Neural progenitor cell (in vitro differentiated cells): ENCODE measurements at places on chromosomes 16 and 17.

GRCh38 chr16:67283039-67283825 lies 3.9 kb downstream of the PLEKHG4 start:
- DNase-seq = no peak

DNA sequence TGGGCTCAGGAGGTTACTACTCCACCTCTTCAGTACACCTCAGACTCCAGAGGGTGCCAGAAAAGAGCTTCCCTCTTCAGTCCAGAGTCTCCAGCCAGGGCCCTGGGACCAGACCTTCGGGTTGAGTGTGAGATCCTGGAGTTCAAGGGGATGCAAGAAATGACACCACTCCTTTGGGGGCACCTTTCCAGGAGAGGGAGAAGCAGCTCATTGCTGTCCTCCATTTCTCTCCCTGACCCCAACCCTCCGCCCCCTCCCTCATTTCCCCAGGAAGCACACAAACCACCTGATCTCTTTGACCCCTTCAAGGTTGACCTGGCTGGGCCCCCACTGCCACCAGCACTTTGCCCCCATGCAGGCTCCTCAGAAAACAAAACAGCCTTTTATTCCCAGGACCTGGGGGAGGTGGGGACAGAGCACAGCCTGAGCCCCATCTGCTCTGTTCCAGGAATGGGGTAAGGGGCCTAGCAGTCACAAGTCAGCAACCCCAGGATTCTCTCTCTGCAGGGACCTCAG lies 21.4 kb downstream of the CDH5 start:
- no peak for DNase-seq

DNA sequence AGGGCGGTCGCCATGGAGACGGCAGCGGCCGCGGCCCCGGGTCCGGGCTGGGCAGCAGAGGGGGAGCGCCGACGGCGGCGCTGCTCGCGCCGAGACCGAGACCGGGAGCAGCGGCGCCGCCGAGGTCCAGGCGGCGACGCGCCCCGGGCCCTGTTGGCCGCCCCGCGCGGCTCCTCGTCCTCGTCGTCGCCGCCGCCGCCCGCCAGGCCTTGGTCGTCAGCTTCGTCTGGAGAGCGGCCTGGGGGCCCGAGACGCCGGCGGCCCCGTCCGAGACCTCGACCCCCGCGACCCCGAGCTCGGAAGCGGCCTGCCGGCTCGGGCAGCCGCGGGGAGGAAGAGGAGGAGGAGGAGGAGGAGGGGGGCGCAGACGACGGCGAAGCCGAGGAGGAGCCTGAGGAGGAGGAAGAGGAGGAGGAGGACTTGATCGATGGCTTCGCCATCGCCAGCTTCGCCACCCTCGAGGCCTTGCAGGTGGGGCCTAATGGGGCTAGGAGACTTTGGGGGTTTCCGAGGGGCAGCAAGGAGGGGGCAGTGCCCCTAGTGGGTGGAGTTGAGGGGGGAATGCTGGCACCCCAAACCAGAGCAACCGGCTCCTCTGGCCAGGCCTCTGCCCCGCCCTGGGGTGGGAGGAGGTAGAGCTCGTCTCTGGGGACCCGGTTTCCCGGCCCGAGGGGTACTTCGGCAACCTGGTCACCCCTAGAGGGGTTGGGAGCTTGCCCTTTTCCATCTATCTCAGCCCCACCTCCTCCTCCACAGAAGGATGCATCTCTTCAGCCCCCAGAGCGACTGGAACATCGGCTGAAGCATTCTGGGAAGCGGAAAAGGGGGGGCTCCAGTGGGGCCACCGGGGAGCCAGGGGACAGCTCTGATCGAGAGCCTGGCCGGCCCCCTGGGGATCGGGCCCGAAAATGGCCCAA lies 1.5 kb downstream of the FBRS start:
- peak; percentile 88 for DNase-seq

- DNase-seq = no peak
Observed at GRCh38 chr17:46842835-46843234, 8.5 kb upstream of the WNT9B start.

- peak; percentile 72 for DNase-seq
Observed at GRCh38 chr17:4584101-4584916, at the start of gene SMTNL2. Gene SMTNL2 (plus strand): TSS chr17:4584529. CDS start chr17:4584606, 77 bp downstream.

GRCh38 chr16:82955741-82956348 lies 329.1 kb downstream of the CDH13 start:
- DNase-seq = no peak

- no peak for DNase-seq
Observed at GRCh38 chr16:75065521-75066149, 50.9 kb downstream of the LDHD start.

DNA sequence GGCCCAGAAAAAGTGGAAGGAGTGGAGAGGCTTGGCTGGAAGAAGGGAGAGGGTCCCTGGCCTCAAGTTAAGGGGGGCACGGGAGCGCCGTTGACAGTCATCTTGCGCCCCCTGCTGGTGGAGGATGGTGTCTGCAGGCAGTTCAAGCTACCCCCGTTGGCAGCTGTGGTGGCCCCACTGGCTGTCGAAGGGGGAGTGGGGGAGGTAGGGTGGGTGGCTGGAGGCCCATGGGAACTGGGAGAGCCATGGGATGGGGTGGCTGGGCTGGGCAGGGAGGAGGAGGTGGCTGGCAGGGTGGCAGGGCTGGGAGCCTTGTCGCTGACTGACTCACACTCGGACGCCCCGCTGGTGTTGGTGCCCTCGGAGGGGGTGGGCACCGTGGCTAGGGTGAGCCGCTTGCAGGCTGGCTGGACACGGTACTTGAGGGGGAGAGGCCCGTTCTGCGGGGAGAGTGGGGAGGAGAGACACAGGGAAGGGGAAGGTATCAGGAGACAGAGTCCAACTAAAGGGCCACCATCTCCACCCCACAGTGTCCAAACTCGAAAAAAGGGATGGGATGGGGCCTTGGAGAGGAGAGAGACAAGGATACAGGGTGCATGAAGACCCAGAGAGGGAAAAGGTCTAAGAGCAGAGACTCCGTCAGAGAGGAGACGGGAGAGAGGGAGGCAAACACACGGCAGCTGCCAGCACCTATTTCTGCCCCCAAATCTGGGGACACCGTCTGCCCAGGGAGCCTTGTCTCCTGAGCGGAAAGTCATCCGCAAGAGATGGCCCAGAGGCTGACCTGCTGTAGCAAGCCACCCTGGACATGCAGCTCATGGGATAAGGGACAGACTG lies 5.2 kb downstream of the CISD3 start:
- peak; percentile 82 for DNase-seq

GRCh38 chr16:27289669-27290068 lies 21.1 kb upstream of the NSMCE1 start:
- DNase-seq = no peak

DNA sequence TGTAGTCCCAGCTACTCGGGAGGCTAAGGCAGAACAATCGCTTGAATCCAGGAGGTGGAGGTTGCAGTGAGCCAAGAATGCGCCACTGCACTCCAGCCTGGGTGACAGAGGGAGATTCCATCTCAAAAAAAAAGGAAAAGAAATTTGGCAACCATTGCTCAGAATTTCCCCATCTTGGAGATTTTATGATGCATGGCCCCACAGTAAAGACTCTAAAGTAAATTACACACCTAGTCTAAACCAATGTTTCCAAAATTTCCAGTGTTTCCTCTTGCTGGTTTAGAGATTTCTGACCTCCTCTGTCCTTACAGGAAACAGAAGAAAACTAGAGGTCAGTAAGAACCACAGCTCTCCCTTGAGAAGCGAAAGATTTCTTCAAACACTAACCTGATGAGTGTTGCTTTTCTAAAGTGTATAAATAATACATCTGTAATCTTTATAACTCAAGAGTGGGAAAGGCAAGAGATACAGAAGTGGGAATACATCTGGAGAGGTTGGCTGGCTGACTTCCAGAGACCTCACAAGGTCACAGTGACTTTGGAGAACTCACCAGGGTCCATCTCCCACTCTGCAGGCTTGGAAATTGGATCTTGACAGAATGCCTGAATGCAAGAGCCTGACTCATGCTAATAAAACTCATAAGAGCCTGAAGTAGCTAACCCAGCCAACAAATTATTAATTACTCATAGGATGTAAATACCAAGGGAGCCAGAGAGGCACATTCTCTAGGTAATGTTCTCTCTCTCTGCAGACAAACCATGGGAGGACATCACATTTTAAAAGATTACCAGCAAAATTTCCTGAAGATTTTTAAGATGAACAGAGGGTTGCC lies 8.8 kb downstream of the ADAT1 start:
- no peak for DNase-seq

DNA sequence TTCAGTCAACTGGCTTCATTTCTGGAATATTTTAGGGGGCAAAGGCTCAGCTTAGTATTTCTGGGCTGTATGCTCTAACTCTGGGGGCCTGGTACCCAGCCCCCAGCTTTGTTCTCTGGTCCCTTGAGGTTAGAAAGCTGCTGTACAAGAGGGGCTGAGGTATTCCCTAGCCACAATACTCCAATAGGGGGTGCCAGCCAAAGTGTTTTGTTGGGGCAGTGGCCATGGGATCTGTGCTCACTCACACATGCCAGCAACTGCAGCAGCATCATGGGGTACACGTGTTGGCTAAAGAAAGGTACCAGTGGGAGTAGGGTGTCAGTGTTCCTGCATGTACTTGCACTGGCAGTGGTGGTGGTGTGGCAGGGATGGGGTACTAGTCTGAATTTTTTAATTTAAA lies 257.3 kb downstream of the CA10 start:
- peak; percentile 6 for DNase-seq

DNA sequence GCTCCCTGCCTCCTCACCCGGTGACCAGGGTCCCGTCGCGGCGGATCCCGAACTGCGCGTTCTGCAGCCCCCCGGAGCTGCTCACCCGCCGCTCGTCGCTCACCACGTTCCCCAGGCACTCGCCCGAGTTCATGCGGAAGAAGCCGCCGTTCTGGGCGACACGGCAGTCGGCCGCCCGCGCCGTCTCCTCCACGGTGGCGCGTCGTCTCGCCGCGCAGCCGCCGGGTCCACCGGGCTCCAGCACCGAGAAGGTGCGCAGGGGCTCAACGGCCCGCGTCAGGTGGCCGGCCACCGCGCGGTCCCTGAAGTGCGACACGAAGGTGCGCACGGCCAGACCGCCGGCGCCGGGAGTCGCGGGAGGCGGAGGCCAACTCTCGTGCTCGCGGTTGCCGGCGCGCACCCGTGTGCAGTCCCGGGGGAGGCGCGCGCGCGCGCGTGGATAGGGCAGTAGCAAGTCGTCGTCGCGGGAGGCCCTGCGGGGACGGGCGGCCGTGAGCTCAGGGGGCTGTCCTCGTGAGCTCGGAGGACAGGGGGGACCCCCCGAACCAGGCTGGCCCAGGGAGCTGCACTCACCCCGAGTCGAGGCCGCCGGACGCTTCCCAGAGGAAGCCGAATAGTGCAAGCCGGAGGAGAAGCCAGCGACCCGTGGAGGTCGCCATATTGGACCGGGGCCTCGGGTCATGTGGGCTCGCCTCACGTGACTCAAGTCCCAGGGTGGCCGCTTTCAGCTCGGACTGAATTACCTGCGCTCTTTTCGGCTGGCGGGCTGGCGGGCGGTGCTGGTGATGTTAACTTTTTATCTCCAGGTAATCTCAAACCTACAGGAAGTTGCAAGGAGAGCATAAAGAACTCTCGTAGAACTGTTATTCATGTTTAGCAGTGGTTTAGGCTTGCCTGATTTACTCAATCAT lies at the start of gene NAGPA:
TSS of gene NAGPA (minus strand) at position 680 of the 911 bp plus-strand sequence. CDS start at position 659, 21 bp downstream.
- peak; percentile 95 for DNase-seq

DNA sequence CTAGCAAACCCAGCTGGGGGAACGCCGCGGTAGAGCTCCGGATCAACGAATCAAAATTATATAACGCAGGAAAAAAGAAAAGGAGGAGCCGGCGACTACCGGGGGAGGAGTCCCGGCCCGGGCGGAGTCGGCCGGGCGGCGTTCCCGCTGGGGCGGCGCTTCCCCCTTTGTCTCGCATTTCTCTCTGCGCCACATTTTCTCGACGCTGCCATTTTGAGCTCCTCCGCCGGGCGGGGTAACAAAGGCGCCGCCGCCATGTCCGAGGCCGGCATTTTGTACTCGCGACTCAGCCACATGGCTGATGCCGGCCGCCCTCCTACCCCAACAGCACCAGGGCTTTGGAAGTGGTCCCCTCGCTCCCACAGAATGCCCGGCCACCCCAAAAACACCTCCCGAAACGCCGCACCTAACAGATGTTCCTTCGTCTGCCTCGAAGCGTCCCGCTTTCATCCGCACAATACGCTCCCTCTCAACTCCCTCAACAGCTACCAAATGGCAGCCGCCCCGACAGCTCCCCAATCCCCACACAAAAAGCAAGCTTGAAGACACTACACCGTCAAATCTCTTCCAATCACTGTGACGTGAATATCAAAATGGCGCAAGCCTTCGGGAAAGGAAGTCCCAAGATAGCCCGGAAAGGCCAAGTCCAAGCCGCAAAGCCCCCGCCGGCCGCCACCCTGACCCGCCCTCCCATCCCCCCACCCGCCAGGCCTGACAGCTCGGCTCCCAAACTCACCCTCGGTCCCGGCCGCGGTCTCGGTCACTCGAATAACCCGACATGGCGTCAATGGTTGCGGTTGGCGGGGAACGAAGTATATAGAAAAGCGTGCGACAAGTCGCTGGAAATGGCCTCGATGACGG lies 519 bp downstream of the DDX5 start:
- DNase-seq = peak; percentile 94

DNA sequence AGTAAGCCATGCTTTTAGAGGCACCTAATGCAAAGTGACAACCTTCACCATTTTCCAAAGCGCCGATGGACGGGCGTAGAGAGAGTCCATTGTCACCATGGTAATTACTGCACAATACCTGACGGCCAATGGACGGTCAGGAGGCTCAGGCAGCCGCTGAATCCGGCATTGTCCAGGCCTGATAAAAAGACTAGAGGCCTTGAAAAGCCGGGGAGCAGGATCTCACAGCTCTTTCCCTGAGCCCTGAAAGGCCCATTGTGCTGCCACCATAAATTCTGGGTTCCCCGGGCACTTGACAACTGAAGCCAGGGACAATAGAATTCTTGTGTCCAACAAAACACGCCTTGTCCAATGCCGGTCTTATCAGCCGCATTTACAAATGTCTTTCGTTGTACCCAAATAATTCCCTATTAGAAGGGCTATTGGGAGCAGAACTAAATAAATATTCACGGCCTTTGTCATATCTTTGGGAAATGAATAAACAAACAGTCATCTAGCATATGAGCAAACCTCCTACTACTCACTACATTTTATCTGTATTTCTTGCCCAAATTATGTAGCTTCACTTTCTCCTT lies 62.4 kb downstream of the CDH11 start:
- DNase-seq = peak; percentile 92

DNA sequence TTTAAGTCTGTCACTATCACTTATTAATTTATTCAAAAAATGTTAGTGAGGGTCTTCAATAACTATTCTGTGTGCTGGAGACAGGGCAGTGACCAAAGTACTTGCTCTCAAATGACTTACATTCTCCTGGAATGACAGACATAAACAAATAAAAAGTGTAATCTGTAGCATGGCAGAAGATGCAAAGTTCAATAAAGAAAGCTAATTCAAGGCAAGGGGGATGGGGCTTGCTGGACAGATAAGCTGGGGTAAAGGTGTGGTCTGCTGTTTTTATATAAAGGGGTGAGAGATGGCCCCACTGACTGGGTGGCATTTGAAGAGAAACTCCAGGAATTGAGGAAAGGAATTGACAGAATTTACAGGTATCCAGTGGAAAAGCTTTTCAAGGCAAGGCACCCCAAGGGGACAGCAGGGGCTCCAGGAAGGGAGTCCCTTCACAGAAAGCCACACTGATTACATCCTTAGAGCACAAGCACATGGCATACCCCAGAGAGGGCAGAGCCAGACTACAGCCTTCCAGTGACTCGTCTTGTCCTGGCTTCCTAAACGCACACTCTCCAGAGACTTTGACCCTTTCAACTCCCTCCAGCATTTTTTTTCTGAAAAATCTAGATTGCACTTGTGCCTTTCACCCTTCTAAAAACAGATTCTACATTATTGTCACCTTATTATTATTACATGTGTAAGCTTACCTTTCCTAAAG lies 123.7 kb upstream of the HS3ST3A1 start:
- DNase-seq = no peak

- DNase-seq = no peak
Observed at GRCh38 chr17:80921159-80921558, 70.5 kb upstream of the CHMP6 start.

- DNase-seq = no peak
Observed at GRCh38 chr16:29139261-29139802, 154.5 kb downstream of the LAT start.
